Mucosa of descending colon (tissue), 3 donors: ENCODE measurements at places on chromosomes 3 and 15.

DNA sequence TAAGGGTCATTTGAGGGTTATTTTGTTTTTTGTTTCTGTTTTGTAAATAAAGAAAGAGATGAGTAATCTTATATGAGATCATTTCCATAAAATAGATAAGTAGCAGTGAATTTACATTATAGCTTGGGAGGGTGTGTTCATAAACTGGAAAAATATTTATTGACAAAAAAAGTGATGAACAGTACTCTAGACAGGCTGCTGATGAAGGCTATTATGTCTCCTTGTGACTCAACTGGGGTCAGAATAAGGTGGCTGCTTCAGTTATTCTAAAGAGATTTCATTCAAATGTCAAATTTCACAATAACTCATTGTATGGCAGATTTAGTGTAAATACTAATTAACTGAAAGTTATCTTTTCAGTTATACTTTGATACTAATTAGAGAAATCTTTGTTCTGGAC is 251.1 kb upstream of the CMC1 start:
- no peak for DNase-seq

GRCh38 chr3:46380471-46381221 is 9.9 kb downstream of the CCR5 start:
- DNase-seq = no peak

DNA sequence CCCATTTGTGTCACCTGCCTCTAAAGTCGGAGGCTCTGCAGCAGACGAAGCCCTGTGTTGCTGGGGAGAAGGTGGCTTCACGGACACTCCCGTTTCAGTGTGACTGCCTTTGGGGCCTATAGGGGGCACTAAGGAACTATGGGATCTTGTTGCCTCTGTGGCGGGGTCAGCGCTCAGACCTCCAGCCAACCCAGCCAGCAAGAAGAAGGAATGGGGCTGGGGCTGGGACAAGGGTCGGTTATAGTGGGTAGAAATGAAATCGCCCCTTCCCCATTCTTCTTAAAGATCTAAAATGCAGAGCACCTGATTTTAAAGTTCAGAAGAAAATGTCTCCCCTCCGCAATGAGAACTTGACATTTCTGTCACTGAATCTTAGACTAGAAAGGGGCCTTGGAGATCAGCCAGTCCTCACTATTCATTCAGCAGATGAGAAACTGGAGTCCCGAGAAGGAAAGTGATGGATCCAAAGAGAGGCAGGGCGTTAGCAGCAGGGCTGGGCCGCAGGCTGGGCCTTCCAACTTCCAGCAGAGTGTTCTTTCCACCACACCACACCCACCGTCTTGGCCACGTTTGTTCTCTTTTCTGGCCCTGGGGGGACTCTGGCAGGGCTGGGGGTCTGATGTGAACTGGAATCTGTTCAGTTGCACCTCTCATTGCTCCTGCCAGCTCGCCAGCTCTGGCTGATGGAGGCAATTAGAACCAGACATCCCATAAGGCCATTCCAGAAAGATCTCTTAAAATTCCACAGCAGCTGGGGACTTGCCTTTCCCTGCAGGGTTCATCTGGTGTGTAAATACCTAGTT is 195.4 kb downstream of the OPA1 start:
- peak; percentile 69 for DNase-seq

- DNase-seq = no peak
These were observed 209.3 kb upstream of the PPP2R3A start for GRCh38 chr3:135756106-135756668.

- no peak for DNase-seq
These were observed 27.6 kb downstream of the DET1 start for GRCh38 chr15:88518903-88519302.

DNA sequence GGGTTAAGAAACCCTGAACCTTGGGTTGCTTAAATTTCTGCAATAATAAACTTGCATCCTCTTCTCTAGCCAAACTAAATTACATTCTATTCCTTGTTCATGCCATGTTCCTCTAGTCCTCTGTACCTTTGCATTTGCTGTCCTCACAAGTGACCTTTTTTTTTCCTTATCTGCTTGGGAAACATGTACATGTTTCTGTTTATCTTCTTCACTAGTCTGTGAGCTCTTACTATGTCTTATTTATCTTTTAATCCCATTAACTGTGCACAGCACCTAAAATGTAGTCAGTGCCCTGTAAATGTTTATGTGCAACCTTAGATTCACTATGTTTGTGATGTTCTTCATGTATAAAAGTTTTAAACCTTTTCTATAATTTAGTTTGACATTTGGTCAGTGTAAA is 61.9 kb downstream of the REC114 start:
- DNase-seq = no peak

DNA sequence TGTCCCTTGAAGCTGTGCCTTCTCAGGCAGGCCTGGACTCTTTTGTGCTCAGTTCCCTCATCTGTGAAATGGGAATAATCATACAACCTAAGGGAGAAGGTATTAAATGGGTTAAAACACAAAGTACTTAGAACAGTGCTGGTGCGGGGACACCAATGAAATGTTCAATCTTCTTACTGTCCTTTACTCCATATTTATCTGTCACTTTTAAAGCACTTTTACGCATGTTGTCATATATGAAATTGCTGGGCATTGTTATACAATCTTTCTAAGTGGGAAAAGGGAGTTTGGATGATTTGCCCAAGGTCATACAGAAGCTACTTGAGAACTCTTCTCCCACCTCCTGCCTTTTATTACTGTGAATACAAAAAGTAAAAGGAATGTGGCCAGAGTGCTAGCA is 87.8 kb upstream of the PSMD6 start:
- no peak for DNase-seq

GRCh38 chr3:179098388-179099077 is 26.9 kb upstream of the ZMAT3 start:
- no peak for DNase-seq

GRCh38 chr15:90619939-90620338 is 90.2 kb downstream of the CRTC3 start:
- no peak for DNase-seq

- no peak for DNase-seq
These were observed 6.6 kb downstream of the PLSCR5 start for GRCh38 chr3:146598535-146598934.

DNA sequence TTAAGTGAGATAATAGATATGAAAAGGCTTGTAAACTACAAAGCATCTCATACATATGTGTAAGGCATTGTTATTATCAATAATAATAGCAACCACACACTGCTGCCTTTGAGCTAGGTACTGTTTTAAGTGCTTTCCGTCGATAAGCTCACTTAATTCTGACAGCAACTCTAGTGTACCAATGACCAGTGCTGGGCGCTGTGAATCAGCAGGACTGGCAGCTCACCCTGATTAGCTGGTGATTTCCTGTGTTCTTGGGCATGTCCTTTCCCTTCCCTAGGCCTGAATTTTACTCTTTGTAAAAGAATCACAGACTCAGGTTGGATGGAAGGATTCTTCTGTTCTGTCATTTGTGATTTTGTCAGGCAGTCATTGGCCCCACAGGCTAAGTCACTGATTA is 215.6 kb downstream of the LPP start:
- DNase-seq = no peak

- peak; percentile 22 for DNase-seq
These were observed 47.9 kb downstream of the PIK3CB start for GRCh38 chr3:138786788-138787271.

- DNase-seq = peak; percentile 38
These were observed 45.0 kb downstream of the ESYT3 start for GRCh38 chr3:138479438-138479863.

DNA sequence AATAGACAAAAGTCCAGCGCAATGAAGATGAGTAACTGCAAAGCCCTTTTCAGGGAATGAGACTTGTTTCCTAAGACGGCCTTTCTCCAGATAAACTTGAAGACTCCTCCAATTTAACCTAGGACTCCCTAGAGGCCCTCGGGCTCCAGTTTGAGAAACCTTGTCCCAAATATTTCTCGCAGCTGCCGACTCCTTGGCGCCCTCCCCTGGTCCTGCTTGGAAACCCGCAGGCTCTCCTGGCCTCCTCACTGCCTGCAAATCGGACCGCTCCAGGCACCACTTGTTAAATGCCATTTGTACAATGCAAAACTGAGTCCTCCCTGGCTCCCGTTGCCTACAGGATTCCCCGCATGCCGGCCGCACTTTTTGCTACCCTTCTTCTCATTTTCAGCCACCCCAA is 36.8 kb downstream of the MUC4 start:
- no peak for DNase-seq

GRCh38 chr3:73804204-73804603 is 179.5 kb upstream of the PDZRN3 start:
- no peak for DNase-seq

DNA sequence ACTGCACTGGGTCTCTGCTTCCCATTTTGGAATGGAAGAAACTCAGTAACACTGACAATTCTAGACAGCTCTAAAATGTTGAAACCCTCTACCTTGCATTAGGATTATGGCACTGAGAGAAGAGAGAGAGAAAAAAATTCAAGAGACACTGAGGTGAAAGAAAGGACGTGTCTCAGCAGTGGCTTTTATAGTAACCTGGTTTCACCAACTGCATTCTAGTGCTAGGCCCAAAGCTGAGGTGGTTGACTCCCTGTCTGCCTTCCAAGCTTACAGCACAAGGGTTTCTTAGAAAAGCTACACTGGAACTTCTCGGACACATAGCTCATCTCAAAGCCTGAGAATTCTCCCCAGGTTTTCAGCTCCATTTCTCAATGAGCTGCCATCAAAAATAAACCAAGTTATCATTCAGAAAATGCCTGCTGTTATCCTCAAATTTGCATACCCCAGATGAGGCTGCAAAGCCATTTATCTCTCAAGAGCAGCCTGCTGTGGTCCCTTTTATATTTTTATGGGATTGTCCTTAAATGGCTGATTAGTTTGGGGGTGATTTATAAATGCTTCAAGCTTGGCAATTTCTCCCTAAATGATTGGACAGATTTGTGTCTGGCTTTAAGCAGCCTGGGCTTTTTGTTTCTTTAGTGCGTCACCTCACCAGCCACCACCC is 279.9 kb downstream of the EBLN2 start:
- no peak for DNase-seq

- DNase-seq = no peak
These were observed 11.2 kb downstream of the PTH1R start for GRCh38 chr3:46888705-46889104.

- DNase-seq = no peak
These were observed 146.9 kb upstream of the RARB start for GRCh38 chr3:25281041-25281731.

DNA sequence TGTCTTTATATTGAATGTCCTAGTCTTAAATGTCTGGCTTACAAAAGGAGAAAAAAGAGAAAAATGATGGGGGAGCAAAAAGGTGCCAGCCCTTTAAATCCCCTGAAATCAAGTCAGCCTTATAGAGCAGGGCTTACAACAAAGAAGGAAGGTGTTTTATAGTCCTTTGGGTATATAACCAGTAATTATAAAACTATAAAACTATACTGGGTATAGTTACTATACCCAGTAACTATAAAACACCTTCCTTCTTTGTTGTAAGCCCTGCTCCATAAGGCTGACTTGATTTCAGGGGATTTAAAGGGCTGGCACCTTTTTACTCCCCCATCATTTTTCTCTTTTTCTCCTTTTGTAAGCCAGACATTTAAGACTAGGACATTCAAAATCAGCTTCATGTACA is 598.0 kb upstream of the SEMA6D start:
- DNase-seq = no peak

GRCh38 chr3:32419742-32420125 is 28.1 kb downstream of the CMTM7 start:
- DNase-seq = no peak

DNA sequence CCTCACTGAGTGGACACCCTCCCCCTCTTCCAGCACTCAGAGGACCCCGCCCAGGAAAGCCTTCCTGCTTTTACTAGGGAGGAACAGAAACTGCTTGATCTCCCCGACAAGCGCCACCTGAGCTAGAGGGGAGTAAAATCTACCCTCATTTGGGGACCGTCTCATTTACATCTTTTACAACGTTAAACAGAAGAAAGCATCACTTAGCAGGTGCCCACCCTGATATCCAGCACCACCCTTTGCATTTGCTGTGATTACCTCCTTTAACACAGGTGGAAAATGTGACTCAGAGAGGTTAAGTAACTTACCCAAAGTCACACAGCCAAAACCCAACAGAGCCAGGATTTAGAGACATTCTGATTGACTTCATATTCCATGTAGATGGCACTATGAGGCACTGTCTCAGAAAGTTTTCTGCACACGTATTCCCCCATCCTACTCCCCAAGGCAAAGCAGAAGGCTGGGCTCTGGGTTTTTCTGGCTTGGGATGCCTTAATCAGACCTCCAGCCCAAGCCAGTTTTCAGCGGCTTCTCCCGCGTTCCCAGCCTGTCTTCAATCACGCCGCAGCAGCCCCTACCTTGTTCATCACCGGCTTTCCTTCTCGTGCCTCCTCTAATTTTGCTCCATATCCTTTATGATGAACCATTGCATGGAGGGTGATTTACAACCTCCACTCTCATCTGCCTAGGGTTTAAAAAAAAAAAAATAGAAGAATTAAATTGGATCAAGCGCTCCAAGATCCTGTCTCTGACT is 314.6 kb upstream of the PROK2 start:
- no peak for DNase-seq

- no peak for DNase-seq
These were observed 7.9 kb downstream of the FEM1B start for GRCh38 chr15:68285259-68285980.

GRCh38 chr15:89781055-89781454 is 4.9 kb downstream of the MESP2 start:
- peak; percentile 80 for DNase-seq

GRCh38 chr15:65420975-65421359 is 1.8 kb downstream of the IGDCC4 start:
- DNase-seq = no peak

- DNase-seq = peak; percentile 43
These were observed 1.1 kb upstream of the WWTR1 start for GRCh38 chr3:149658744-149659497.

DNA sequence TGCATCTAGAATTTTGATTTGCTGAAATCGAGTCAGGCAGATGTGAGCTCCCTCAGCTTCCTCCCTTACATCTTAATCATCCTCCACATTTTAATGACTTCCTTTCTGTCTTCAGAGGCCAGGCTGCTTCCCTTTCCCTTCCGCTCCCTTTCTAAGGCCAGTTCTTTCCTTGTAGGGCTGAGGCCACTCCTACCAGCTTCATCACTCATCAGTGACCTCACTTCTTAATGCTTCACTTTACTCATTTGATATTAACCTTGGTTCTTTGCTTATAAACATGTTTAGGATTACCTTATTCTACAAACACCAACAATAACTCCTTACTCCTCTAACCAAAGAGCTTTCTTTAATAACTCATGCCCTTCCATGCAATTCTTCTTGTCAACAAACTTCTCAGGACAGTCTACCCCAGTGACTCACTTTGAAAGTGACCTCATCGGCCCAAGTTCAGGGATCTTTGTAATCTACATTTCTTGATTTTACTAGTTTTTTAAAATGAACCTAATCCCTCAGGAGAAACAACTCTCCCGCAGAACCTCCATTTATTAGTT is 23.9 kb downstream of the ILDR1 start:
- DNase-seq = no peak

DNA sequence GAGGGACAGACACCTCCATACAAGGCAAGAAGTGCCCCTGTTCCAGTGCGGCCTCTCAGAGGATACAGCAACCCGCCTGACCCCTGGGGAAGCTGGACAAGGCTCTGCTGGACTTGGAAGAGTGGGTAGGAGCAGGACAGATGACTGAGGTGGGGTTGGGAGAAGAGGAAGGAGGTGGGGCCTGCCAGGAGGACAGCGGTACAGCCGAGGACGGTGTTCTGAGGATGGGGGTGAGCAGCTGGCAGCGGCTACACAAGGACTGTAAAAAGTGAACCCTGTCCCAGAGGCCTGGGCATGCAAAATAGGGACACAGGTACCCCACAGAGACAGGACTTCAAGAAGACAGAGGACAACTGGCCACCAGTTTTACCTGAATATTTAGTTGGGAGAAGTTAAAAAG is 23.5 kb upstream of the ELP6 start:
- no peak for DNase-seq

- DNase-seq = no peak
These were observed 56.8 kb upstream of the SPATA12 start for GRCh38 chr3:57003676-57004075.
